ENCODE measurements at places on chromosomes 7 and 10.

- no peak for DNase-seq
Measured at GRCh38 chr10:17578603-17579002, 38.6 kb downstream of the HACD1 start.

- no peak for DNase-seq
Measured at GRCh38 chr7:150376560-150376959, 2.6 kb upstream of the ZNF775 start.

DNA sequence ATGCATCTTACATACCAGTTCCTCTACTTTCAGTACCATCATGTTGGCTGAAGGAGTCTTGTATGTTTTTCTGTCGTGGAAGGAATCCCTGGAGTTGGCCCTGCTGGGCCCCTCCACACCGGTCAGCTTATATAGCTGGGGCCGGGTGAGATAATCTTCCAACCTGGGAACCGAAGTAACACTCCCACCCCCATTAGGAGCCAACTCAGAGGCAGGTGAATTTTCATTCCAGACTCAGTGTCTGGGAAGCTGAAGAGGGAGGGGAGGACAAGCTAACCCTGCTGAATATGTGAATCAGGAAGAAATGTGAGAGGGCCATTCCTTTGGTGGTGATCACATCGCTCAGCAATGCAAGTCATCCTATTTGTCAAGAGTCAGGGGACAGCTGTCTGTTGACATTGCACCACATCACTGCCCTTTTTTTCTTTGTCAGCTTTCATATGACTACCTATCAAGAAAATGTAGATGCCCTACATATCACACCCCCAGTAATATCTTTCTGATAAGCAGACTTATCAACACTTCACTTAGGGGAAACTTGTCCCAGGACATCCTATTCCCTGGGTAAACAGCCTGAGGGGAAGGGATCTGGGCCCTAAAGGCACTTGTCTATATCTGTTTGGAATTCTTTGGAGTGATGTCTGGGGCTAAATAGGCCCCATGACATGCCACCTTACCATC, at the start of gene ANKRD1:
Gene ANKRD1, minus strand, starts transcription at position 102 of the 681 bp plus-strand sequence. Its CDS starts 60 bp downstream, at position 42.
- no peak for DNase-seq

DNA sequence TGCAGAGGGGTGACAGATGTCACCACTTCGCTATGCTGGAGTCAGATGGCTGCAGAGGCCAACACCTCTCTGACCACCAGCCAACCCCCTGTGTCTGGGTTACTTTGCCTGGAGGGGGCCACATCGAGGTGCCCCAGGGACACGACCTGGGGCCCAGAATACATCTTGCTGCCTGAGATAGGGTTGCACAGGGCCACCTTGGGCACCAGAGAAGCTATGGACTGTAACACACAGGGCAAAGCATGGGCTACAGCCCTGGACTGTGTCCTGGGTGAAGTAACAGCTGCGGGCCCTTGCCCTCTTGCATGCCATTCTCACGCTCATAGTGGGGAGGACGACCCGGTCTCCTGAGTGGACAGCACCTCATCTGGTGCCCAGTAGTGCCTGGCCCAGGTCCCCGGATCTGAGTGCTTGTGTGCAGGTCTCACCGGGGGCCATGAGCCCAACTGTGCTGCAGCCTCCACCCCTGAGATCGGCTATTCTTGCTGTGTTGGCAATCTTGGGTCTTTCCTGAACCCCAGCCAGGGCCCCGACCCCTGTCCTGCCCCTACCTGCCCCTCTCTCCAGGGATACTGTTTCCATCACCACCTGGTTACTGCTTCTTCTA, 115.2 kb upstream of the GDF10 start:
- no peak for DNase-seq

- no peak for DNase-seq
Measured at GRCh38 chr7:41134300-41135255, 568.3 kb downstream of the INHBA start.

- no peak for DNase-seq
Measured at GRCh38 chr10:118045837-118046394, 825 bp downstream of the RAB11FIP2 start.

DNA sequence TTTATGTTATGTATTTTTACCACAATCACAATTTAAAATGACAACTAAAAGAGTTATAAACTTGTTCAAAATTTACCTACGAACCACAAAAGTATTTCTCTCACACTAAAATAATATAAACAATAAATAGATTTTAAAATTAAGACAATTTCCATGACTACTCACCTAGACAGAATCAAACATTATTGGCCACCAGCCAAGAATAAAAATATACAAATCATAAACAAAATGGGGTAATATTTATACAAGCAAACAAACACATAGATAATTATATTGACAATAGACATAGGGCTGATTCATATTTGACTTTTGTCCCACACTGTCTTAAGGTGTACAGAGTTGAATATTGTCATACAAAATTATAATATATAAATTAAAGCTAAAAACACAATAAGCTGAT, 119.6 kb upstream of the ZNF92 start:
- no peak for DNase-seq

GRCh38 chr10:110209926-110210673, 2.7 kb downstream of the MXI1 start:
- peak; percentile 48 for DNase-seq

DNA sequence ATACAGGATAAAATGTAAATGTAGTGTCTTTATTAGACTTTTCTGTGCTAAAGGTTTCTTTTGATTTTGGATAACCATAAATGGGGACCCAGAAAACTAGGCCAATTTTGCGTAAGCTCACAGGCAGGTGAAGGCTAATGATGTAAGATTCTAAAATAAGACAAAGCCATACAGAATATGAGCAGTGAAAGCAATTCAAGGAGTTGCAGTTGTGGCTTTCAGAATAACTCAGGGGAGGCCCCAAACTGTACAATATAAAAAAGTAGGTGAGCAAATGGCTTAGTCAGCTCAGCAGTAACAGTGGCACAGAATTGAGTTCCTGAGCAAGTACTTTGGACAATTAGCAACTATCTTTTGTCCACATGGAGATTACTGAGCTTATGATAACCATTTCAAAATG, 81.7 kb upstream of the NRP1 start:
- no peak for DNase-seq

DNA sequence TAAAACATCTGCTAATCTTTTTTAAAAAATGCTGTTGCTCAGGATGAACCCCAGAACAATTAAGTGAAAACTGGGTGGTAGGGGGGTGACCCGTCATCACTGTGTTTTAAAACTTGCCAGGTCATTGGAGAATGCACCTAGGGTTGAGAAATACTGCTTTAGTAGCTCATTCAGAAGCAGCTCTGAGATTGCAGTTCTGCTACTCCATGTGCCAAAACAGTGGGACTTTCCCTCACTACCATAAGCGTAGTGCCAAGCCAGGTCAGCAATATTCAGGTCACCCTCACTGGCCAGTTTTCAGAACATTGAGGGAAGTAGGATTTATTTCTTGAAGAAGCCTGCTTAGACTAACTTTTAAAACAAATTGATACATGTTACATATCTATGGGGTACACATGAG, 5.2 kb downstream of the STEAP2 start:
- DNase-seq = no peak

GRCh38 chr7:129213828-129214227, 11.0 kb upstream of the AHCYL2 start:
- DNase-seq = no peak

DNA sequence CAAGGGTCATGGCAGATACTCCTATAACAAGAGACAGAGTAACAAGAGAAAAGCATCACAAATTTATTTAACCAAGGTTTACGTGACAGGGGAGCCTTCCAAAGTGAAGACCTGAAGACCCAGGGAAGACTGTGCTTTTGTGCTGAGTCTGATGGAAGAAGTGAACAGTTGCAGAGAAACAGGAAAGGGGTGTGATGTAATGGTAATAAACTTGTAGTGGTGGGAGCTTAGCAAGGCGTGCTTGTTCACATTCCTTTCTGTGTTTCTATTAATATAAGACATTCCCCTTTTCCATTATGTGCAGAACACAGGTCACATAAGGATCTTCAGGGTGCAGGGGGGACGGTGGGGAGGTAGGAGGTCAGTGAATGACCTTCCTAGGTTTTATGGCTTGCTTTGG, 25.5 kb upstream of the C10orf67 start:
- no peak for DNase-seq

- DNase-seq = no peak
Measured at GRCh38 chr7:26169271-26169670, 17.3 kb downstream of the NFE2L3 start.

DNA sequence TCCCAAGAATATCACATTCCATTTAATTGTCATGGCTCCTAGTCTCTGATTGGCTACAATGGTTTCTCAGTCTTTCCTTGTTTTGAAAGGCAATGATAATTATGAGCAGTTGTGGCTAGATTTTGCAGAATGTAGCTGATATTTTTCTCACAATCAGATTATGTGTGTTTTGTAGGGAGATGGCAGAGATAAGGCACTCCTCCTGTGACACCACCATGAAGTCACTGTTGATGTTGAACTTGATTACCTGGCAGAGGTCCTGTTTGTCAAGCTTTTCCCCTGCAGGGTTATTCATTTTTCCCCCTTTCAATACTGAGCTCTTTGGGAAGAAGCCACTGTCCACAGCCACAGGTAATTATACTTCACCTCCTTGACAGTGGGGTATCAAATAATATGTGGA, 602.9 kb upstream of the PFKP start:
- no peak for DNase-seq

DNA sequence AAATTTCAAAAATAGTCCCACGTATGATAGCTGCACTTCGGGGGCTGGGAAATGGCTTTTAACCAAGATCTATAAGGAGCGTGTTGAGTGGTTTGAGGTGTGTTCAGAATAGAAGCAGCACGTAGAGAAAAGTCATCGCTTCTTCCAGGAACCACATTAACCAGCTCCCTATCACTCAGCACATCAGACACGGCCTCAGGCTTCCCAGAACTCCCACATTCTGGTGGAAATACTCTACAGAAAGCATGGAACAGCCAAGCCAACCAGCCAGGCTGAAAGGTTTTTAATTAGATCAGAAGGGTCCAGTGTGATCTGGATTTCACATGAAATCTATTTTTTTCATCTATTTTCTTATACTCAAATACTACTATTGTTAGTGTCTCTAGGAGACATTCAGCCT, 231.5 kb upstream of the NRP1 start:
- no peak for DNase-seq

GRCh38 chr7:47100148-47100816, 481.6 kb downstream of the TNS3 start:
- DNase-seq = no peak

GRCh38 chr7:12119620-12120303, 91.3 kb upstream of the TMEM106B start:
- DNase-seq = no peak

DNA sequence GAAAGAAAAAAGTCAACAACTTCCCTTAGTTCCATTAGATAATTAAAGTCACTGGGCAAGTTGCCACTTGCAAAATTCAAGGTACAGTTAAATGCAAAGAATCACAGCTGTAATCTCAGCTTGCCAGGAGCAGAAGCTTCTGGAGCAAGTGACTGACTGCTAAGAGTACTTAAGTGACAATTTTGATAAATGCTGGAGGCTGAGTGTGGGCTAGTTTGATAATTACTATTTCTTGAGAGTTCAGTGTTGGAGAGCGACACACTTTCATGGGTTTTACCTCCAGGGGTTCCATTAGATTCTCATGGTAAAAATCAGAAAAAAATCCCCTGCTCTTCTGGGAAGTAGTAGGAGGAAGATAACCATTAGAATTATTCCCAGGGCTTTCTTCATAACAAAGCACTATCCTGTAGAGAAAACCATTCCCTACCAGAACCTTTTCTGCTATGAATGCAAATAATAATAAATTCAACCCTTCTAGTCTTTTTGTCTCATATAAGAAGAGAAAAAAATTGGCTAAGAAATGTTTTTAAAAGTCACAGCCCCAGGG, 486.3 kb downstream of the POM121L12 start:
- no peak for DNase-seq

GRCh38 chr7:149067869-149068268, 22.6 kb downstream of the ZNF786 start:
- DNase-seq = no peak

DNA sequence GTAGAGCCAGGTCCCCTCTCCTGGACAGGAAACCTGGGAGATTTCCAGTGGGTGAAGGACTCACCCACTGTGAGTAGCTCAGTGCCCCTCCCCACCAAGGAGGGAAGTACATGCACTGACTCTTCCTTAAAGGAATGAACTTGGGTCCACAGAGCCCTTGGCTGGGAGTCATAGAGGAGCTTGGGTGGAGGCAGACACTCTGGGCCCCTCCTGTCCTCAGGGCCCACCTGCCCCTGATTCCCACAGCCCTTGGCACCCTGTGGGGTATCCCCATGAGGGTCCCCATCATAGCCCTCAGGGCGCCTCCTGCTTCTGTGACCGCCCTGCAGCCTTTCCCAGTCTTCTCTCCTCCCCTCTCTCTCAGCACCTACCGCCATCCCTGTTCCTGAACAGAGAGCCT, 3.7 kb downstream of the EN2 start:
- no peak for DNase-seq

DNA sequence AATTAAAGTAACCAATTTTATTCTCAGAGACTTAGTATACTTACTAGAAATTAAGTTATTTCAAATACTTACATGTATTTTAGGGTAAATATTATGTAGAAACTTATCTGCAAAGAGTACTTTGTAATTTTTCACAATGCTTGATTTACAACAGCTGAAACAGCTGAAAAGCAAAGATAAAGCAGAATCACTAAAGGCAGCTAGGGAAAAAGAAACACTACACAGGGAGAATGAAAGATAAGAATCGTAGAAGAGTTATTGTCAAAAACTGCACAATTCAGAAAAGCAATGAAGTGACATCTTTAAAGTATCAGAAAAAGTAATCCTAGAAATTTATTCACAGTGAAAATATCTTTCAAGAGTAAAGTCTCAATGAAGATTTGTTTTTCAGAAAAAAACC, 69.7 kb upstream of the ZNF804B start:
- no peak for DNase-seq

GRCh38 chr10:28480628-28480965, 52.3 kb upstream of the WAC start:
- no peak for DNase-seq

GRCh38 chr7:37234928-37235327, 213.7 kb downstream of the ELMO1 start:
- DNase-seq = peak; percentile 10

DNA sequence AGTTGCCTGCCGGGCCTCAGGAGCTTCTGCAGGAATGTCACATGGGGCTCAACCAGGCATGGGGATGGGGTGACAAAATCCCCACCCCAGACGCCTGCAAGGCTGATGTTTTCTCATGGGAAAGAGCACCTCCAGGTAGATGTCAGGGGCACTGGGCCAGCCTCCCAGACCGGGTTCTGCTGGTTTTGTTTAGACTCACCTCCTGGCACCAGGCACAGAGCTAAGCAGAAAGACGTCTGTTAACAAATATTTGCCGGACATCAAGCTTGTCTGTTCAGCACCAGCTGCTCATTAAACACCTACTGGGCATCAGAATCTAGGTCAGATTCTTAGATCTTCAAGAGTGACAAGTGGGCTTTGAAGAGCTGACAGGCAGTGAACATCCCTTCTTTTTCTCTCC, 34.9 kb upstream of the TCERG1L start:
- DNase-seq = no peak
